ENCODE measurements at places on chromosomes 11 and 22. TPM values are rescaled to one million over a fixed set of nuclear protein-coding genes. Genes with fewer than 3 reads are reported as not detected.

UEVLD gene
- total RNA-seq, result 22.2 TPM

- no peak for DNase-seq
- H3K36me3 ChIP-seq, result no peaks in the 10 kb centered on the region
- H3K4me3 ChIP-seq, result no peak overlapping the region
- H3K27ac ChIP-seq, result 0 out of 2 replicates have a peak overlapping the region, but pooled peaks have one; percentile 16
- H3K4me1 ChIP-seq, result peaks cover 45% of the 10 kb centered on the region
These were observed 5.6 kb downstream of the AP1B1 start for GRCh38 chr22:29382580-29383302.

- no peak overlapping the region for H3K27ac ChIP-seq
- H3K4me3 ChIP-seq, result no peak overlapping the region
- H3K36me3 ChIP-seq, result no peaks in the 10 kb centered on the region
- no peaks in the 10 kb centered on the region for H3K4me1 ChIP-seq
- no peaks in the 10 kb centered on the region for H3K27me3 ChIP-seq
These were observed 281.7 kb downstream of the NXPE2 start for GRCh38 chr11:114959953-114960505.

DNA sequence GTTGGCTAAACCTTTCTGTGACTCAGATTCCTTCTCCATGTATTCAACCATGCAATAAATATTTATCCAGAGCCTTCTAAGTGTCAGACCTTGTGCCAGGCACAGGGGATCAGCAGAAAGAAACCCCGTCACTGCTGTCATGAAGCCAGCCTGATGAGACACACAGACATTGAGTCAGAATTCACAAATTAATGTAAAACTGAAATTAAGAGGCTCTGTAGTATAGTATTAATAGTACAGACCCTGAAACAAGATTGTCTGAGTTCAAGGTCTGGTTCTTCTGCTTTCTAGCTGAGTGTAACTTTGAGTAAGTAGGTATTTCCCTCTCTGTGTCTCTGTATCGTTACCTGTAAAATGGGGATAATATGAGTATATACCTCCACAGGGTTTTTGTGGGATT, 46.9 kb downstream of the ME3 start:
- H3K4me3 ChIP-seq, result no peak overlapping the region
- H3K27me3 ChIP-seq, result no peaks in the 10 kb centered on the region
- DNase-seq, result no peak
- no peaks in the 10 kb centered on the region for H3K36me3 ChIP-seq
- H3K4me1 ChIP-seq, result no peaks in the 10 kb centered on the region

DNA sequence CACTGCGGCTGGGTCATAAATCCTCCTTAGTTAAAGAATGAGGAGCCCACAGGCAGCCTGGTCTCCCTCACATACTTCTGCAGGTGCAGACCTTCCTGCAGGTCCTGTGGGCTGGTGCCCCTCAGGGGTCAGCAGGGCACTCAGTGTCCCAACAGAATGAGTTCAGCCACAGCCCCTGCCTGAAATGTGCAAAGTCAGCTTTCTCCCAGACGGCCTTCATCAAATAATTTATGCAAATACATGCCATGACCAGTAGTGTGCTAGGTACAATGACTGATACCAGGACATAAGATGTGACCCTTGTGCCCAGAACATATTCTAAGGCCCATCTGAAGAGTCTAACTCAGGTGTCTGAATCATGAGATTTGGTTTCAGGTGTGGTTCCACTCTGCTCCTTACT, 703.4 kb downstream of the TBC1D22A start:
- H3K36me3 ChIP-seq, result no peaks in the 10 kb centered on the region
- H3K27me3 ChIP-seq, result peaks cover 25% of the 10 kb centered on the region
- no peak overlapping the region for H3K27ac ChIP-seq
- H3K4me3 ChIP-seq, result no peak overlapping the region

TTLL12 gene
- total RNA-seq, result 48.9 TPM

GRCh38 chr22:39349506-39349966, 255 bp upstream of the SYNGR1 start:
- 0 out of 2 replicates have a peak, but pooled peaks cover 3% of the 10 kb centered on the region for H3K4me1 ChIP-seq
- peak; percentile 3 for DNase-seq
- no peaks in the 10 kb centered on the region for H3K27me3 ChIP-seq
- no peaks in the 10 kb centered on the region for H3K36me3 ChIP-seq
- no peak overlapping the region for H3K27ac ChIP-seq

DNA sequence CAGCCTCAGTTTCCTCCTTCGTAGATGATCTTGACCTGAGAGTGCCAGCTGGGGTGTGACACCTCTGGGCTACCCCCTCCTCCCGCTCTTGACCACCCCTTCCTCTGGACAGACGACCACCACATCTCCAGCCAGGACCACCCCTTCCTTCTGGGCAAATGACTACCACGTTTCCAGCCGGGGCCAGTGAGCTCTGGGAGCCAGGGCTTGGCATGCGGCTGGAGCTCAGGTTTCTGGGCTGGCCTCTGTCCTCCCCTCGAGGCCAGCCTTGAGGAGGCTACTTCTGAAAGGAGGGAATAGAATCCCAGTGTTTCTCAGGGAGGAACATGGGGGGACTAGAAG, 120.9 kb downstream of the KCNQ1OT1 start:
- no peaks in the 10 kb centered on the region for H3K4me1 ChIP-seq
- no peak overlapping the region for H3K4me3 ChIP-seq
- no peaks in the 10 kb centered on the region for H3K36me3 ChIP-seq
- H3K27me3 ChIP-seq, result no peaks in the 10 kb centered on the region
- H3K27ac ChIP-seq, result no peak overlapping the region
- DNase-seq, result no peak

DNA sequence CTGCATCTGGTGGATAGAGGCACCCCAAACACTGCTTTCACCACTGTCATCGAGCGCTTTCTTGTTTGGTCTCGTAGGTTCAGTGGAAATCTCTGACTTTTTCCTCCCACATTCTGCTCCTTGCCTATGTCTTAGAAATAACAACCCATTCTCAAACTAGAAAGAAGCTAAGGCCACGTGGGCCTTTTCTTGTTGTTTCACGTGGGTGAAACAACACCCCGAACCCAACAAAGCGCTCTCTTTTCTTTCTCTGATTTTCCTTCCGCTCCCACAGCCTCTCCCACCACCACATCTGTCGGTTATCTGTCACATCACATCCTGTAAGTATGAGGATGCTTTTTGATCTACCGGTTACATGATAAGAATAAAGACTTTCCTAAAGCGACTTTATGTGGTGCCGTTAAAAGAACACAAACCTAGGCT, 77.1 kb downstream of the LINC01488 start:
- DNase-seq, result no peak
- no peaks in the 10 kb centered on the region for H3K36me3 ChIP-seq
- no peak overlapping the region for H3K27ac ChIP-seq
- no peaks in the 10 kb centered on the region for H3K27me3 ChIP-seq
- no peaks in the 10 kb centered on the region for H3K4me1 ChIP-seq

DNA sequence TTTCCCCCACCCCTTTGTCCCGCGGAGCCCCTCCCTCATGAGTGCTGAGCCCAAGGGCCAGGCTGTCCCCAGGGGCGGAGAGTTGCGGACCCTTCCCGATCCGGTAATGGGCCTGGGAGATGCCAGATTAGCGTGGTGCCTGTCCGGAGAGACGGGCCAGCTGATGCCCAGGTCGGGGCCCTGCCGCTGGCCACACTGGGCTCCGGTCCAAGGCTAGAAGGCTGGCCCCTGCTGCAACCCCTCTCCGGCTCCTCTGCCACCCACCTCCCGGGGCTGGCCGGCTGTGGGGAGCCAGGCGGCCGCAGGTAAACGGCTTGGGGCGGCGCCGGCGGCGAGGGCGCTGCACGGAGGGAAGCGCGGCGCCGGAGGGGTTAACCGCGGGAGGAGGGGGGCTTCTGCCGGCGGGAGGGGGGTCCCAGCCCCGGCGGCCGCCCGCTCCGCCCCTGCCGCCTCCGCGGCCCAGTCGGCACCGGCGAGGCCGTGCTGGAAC, at the start of gene KCNK4:
KCNK4 (plus strand) TSS at position 41 of the 490 bp plus-strand sequence. CDS start 1,717 bp downstream, outside the sequence.
- H3K4me1 ChIP-seq, result peaks cover 7% of the 10 kb centered on the region
- no peaks in the 10 kb centered on the region for H3K36me3 ChIP-seq
- DNase-seq, result no peak
- H3K27me3 ChIP-seq, result peaks cover 20% of the 10 kb centered on the region
- H3K27ac ChIP-seq, result no peak within 1 kb of the TSS
- peak within 1 kb of the TSS; percentile 56 for H3K4me3 ChIP-seq

DNA sequence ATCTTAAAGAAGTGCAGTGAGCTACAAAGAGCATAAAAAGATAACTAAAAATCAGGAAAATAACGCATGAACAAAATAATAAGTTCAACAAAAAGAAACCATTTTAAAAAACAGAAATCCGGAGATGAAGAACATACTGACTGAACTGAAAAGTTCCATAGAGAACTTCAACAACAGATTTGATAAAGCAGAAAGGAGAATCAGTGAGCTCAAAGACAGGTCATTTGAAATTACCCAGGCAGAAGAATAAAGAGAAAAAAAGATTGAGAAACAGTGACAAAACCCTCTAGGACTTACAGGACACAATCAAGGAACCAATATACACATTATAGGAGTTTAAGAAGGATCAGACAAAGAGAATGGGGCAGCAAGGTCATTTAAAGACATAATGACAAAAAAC, 334.3 kb downstream of the NTM start:
- no peak for DNase-seq
- H3K27me3 ChIP-seq, result no peaks in the 10 kb centered on the region
- H3K4me3 ChIP-seq, result no peak overlapping the region
- H3K36me3 ChIP-seq, result no peaks in the 10 kb centered on the region

TMEM25 gene
- 49.8 TPM for total RNA-seq

- DNase-seq, result no peak
- peaks cover 41% of the 10 kb centered on the region for H3K27me3 ChIP-seq
- no peak overlapping the region for H3K4me3 ChIP-seq
These were observed 109.4 kb upstream of the KIRREL3 start for GRCh38 chr11:127109796-127110480.

CDON gene
- 4.4 TPM for total RNA-seq

TSSK2 gene
- total RNA-seq, result 0.17 TPM

TEX12 gene
- total RNA-seq, result 0.69 TPM

DNA sequence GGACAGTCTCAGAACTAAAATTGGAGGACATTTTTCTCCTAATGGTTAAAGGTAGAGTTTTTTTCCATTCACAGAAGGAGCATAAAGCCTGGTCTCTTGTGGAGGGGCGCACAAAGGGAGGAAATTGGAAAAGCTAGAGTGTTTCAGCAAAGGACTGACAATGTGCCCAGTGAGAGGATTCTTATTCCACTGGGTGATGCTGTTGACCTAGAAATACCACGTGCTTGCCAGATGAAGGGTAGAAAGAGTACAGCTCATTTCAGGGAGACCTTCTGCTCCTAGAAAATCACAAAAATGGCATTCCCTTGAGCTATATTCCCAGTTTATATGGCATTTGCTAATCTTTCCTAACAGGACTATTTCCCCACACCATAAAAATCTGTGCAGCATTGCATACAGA, 21.1 kb downstream of the MS4A6E start:
- H3K36me3 ChIP-seq, result no peaks in the 10 kb centered on the region
- DNase-seq, result no peak
- no peak overlapping the region for H3K4me3 ChIP-seq
- H3K27ac ChIP-seq, result no peak overlapping the region

EPS8L2 gene
- total RNA-seq, result 127 TPM

- H3K4me1 ChIP-seq, result no peaks in the 10 kb centered on the region
- no peaks in the 10 kb centered on the region for H3K36me3 ChIP-seq
- no peak overlapping the region for H3K27ac ChIP-seq
These were observed 1079.7 kb downstream of the OPCML start for GRCh38 chr11:132452616-132453015.

DNA sequence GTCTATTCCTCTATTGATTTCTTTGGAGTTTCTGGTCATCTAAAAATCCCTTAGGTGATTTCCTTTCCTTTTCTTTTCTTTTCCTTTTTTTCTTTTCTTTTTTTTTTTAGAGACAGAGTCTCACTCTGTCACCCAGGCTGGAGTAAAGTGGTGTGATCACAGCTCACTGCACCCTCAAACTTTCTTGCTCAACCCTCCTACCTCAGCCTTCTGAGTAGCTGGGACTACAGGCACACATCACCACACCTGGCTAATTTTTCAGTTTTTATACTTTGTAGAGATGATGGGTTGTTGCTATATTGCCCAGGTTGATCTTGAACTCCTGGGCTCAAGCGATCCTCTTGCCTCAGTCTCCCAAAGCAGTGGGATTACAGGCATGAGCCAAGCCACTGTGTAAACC, 1.9 kb upstream of the C11orf52 start:
- no peak for DNase-seq
- peaks cover 22% of the 10 kb centered on the region for H3K4me1 ChIP-seq
- H3K27ac ChIP-seq, result no peak overlapping the region
- H3K4me3 ChIP-seq, result no peak overlapping the region

DNA sequence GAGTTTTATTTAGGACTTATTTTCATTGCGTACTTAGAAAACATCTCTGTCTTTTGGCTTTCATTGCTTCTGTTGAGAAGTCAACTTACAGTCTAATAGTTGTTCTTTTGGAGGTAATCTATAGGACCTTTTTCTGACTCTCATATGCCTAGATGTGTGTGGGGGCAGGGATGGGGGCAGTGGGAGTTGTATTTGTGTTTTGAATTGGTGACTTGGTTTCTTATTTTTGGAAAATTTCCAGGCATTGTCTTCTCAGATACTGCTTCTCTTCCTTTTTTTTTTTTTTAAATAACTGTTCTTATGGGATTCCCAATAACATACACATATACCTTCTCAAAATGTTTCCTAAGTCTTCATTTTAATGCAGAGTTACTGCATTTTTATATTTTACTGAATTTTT, 58.0 kb downstream of the FAR1 start:
- H3K36me3 ChIP-seq, result peaks cover 37% of the 10 kb centered on the region
- DNase-seq, result no peak
- no peaks in the 10 kb centered on the region for H3K4me1 ChIP-seq
- H3K27me3 ChIP-seq, result no peaks in the 10 kb centered on the region
- H3K27ac ChIP-seq, result no peak overlapping the region
- H3K4me3 ChIP-seq, result no peak overlapping the region

DNA sequence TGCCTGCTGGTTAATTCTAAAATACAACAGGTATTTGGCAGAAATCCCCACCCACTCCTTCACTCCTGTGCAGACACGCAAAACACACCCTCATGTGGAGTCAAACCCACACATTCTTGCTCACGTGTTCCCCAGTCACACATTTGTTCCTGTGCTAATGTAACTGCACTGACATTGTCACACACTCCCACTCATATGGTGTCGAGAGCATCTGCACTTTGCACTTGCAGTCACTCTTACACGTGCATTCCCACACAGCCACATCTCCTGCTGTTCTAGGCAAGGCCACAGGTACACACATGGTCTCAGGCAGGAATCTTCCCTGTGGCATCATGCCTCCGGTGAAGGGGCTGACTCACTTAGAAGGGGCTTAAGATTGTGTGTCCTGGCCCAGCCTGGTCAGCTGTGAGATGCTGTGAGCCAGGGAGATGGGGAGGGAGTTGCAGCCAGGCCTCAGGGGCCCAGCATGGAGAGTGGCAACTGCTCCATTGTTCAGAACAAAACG, 395.0 kb downstream of the TENM4 start:
- H3K4me3 ChIP-seq, result no peak overlapping the region
- H3K4me1 ChIP-seq, result no peaks in the 10 kb centered on the region
- H3K36me3 ChIP-seq, result no peaks in the 10 kb centered on the region
- no peaks in the 10 kb centered on the region for H3K27me3 ChIP-seq
- no peak overlapping the region for H3K27ac ChIP-seq

- H3K36me3 ChIP-seq, result no peaks in the 10 kb centered on the region
- H3K27me3 ChIP-seq, result no peaks in the 10 kb centered on the region
- DNase-seq, result no peak
- no peaks in the 10 kb centered on the region for H3K4me1 ChIP-seq
These were observed 17.5 kb downstream of the OSBPL5 start for GRCh38 chr11:3147626-3148025.

MOGAT2 gene
- total RNA-seq, result not detected

OR2AG1 gene
- total RNA-seq, result not detected
